Ovary (tissue), 10 donors: ENCODE measurements at places on chromosomes 13 and 19.
A peak's percentile ranks its signal among the peaks of the same experiment; 100 is the strongest.

DNA sequence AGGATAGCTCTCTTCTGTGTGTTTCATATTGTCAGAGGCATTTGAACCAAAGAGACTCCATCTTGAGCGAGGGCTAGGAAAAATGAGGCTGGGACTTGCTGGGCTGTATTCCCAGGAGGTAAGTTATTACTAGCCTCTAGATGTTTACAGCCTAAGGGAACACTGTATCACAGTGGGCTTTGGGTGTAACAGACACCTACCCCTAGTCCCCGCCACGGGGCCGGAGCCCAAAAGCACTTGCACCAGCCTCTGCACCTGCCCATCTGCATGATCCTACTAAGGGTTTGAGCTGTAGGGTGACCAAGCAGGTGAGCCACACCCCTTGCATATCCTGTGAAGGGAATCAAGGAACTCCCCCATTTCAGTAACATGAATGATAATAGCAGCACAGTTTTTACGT, 1972.2 kb downstream of the OLFM4 start:
- H3K4me3 ChIP-seq, result no peak overlapping the region
- H3K27me3 ChIP-seq, result no peaks in the 10 kb centered on the region
- H3K27ac ChIP-seq, result no peak overlapping the region

DNA sequence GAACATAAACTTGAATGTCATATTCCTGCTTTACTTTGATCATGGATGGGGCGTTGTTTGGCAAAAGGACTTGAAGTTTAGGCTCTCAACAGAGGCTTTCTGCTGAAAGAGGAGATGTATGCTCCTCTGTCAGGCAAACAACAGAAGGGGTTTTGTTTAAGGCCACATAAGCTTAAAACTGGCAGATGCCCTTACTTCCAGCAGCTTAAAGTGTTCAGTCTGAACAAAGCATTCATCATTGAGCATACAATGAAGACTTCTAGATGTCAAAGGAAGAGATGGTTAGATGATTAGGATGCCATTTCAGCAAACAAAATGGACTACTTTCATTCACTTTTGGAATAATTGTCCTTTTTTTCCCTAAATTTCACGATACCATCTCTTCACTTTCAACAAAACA, 484.5 kb downstream of the SLITRK6 start:
- DNase-seq, result no peak
- no peaks in the 10 kb centered on the region for H3K36me3 ChIP-seq
- no peaks in the 10 kb centered on the region for H3K27me3 ChIP-seq
- no peaks in the 10 kb centered on the region for H3K4me1 ChIP-seq
- no peak overlapping the region for H3K4me3 ChIP-seq
- no peak overlapping the region for H3K27ac ChIP-seq

DNA sequence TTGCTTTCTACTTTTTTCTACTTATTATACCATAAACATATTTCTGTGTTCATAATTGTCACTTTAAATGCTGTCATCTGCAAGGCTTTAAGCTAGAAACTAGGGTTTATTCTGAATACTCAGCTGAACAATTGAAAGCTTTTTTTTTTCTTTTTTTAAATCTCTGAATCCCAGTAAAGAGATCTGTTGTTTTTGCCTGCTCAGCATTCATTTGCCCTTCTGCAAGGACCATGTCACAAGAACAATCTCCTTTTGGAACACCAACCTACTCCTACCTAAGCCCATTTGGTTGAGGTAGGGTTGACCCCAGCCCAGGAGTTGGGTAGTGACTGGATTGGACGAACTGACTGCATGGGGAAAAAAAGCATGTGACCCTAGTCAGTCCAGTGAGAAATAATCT, 92.6 kb downstream of the MZT1 start:
- no peaks in the 10 kb centered on the region for H3K27me3 ChIP-seq
- H3K27ac ChIP-seq, result no peak overlapping the region
- no peaks in the 10 kb centered on the region for H3K4me1 ChIP-seq
- DNase-seq, result no peak
- H3K36me3 ChIP-seq, result no peaks in the 10 kb centered on the region

DNA sequence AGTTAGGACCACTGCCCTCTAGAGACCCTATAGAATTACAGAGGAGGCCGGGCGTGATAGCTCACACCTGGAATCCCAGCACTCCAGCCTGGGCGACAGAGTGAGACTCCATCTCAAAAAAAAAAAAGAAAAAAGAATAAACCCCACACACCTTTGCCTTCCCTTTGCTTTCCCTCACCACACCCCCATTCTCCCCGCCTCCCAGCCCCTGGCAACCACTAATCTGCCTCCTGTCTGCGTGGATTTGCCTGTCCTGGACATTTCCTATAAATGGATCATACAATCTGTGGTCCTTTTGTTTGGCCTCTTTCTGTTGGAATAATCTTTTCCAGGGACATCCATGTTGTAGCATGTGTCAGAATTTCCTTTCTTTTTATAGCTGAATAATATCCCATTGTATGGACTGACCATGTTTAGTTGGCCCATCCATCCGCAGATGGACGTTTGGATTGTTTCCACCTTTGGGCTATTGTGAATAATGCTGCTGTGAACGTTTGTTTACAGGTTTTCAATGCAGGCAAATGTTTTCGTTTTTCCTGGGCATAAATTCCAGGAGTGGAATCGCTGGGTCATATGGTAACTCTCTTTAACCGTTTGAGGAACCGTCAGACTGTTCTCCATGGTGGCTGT, 15.3 kb downstream of the NACC1 start:
- no peak overlapping the region for H3K4me3 ChIP-seq
- no peaks in the 10 kb centered on the region for H3K4me1 ChIP-seq
- no peak for DNase-seq
- H3K27me3 ChIP-seq, result no peaks in the 10 kb centered on the region
- no peak overlapping the region for H3K27ac ChIP-seq
- no peaks in the 10 kb centered on the region for H3K36me3 ChIP-seq

DNA sequence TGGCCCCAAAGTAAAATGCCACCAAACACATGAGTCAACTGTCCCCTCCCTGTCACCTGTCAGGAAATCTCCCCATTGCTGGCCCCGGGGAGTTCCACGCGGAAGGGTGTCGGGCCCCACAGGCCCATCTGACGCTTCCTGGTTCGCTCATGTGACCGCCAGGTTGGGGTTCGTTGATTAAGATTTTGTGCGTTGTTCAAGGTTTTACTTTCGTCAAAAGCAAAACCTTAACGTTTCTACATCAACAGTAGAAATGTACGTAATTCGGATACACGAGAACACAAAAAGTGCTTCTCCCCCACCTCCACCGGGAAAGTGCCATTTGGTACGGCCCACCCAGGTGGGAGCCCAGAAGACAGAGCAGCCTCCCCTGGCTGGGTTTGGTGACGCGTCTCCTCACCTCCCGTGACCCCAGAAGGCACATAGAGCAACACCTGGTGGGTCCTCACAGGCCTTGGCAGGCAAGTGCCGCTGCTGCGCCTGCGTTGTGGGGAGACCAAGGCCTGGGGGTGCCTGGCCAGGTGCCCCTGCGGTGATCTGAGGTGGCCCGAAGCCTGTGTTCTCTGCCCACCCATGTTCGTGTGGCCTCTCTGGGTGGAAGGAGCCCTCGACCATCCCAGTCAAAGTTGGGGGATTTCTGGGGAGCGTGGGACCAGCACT, 161.6 kb downstream of the KDM4B start:
- H3K4me1 ChIP-seq, result peaks cover 23% of the 10 kb centered on the region
- H3K4me3 ChIP-seq, result no peak overlapping the region
- H3K27ac ChIP-seq, result peak overlapping the region; percentile 22

- DNase-seq, result no peak
- no peak overlapping the region for H3K27ac ChIP-seq
- H3K4me1 ChIP-seq, result no peaks in the 10 kb centered on the region
- no peaks in the 10 kb centered on the region for H3K36me3 ChIP-seq
- no peaks in the 10 kb centered on the region for H3K27me3 ChIP-seq
Measured at GRCh38 chr19:38455031-38455430, 21.5 kb downstream of the RYR1 start.

DNA sequence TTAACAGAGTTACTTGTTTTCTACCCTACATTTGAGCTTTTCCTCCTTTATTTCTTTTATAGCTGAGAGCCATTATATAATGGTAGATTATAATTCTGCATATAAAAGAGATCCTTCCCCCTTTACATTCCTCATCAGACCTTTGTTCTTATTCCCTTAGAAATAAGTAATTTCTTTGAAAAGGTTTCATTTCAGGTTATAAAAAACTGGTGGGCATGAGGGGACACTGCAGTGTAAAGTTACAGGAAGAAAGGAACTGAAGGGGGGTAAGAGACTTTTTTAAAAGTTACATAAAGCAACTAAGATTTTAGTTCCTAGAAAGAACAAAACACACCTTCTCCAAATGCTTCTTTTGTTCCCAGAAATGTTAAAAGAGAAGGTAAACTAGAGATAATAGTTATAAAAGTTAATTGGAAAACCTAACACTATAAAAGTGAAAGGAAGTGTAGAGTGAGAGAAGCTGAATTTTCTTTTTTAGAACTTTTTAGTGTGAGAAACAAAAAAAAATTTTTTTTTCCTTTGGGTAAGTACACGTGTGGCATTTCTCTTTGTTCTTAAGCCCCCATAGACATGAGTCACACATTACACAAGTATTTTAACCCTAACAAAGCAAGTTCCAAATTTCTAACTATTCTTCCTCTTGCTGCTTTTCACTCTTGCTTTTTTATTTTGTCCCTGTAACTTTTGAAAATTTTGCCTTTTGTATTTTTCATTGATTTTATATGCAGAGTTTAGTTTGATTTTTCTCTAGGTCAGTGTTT, 106.4 kb upstream of the MLNR start:
- no peaks in the 10 kb centered on the region for H3K27me3 ChIP-seq
- DNase-seq, result no peak
- H3K4me3 ChIP-seq, result no peak overlapping the region
- no peaks in the 10 kb centered on the region for H3K36me3 ChIP-seq

- H3K4me3 ChIP-seq, result no peak overlapping the region
- H3K36me3 ChIP-seq, result no peaks in the 10 kb centered on the region
- no peak overlapping the region for H3K27ac ChIP-seq
- no peaks in the 10 kb centered on the region for H3K27me3 ChIP-seq
- no peak for DNase-seq
Measured at GRCh38 chr19:1691589-1692290, 39.3 kb upstream of the TCF3 start.

- DNase-seq, result no peak
- H3K27ac ChIP-seq, result no peak overlapping the region
- H3K4me1 ChIP-seq, result no peaks in the 10 kb centered on the region
- no peak overlapping the region for H3K4me3 ChIP-seq
- H3K36me3 ChIP-seq, result no peaks in the 10 kb centered on the region
- no peaks in the 10 kb centered on the region for H3K27me3 ChIP-seq
Measured at GRCh38 chr19:30757104-30757836, 385.1 kb downstream of the ZNF536 start.

- no peaks in the 10 kb centered on the region for H3K4me1 ChIP-seq
- no peaks in the 10 kb centered on the region for H3K36me3 ChIP-seq
- no peaks in the 10 kb centered on the region for H3K27me3 ChIP-seq
- H3K4me3 ChIP-seq, result no peak overlapping the region
Measured at GRCh38 chr13:52921194-52921593, 72.8 kb upstream of the PCDH8 start.

- H3K36me3 ChIP-seq, result no peaks in the 10 kb centered on the region
- no peak within 1 kb of the TSS for H3K27ac ChIP-seq
- peak within 1 kb of the TSS; percentile 10 for H3K4me3 ChIP-seq
- H3K4me1 ChIP-seq, result peaks cover 7% of the 10 kb centered on the region
Measured at GRCh38 chr19:45498411-45499195, at the start of gene PPM1N. TSS of gene PPM1N (plus strand) at chr19:45498443. CDS start at chr19:45498473, 30 bp downstream.
